ENCODE measurements at places on chromosomes 7 and 10.

DNA sequence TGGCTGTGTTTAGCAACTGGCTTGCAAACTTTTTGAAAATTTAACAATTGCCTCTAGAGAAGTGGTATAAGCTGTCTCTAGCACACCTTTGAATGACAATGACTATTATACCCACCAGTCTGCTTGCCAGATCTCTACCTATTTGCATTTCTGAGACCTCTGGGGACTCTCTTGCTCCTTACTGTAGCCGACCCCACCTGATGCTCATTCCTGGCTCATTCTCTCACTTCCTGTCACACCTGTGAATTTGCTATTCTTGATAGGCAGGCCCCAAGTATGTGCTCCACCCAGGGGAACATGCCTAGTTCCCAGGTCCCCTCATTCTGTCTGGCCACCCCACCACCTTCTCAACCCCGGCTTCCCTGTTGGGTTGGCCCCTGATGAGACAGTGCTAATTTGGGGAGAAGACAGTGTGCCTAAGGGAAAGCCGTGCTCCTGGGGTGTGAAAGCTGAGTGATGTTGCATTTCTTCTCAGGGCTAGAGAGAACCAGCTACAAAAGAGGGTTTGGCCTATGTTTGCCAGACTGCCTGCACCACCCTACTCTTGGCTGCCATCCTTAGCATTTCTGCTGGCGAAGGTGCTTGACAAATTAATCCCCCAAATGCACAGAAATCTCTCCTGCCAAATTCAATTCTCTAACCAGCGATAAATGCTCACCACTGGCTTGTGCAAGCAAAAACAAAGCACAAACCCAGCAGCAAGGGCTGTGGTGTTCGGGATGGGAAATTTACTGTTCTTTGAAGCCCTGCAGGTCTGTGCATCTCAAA lies 138.2 kb downstream of the RPS24 start:
- DNase-seq: no peak

- no peak for DNase-seq
These were observed 239.5 kb upstream of the PITRM1 start for GRCh38 chr10:3412071-3412582.

- DNase-seq: no peak
These were observed 256.5 kb upstream of the PPP2R2D start for GRCh38 chr10:131644289-131644688.

DNA sequence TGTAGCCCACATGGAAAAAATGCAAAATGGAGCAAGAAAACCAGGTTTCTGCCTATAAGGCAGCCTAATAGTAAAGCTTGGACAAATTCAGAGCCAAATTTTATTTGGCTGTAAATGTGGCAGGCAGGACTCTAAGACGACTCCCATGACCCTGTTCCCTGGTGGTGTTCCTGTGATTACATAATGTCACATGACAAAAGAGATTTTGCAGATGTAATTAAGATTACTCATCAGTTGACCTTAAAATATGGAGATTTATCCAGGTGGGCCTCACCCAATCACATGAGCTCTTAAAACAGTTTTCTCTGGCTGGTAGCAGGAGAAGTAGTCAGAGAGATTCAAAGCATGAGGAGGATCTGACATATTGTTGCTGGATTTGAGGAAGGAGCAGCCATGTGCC lies 303.1 kb upstream of the IMMP2L start:
- DNase-seq: no peak

DNA sequence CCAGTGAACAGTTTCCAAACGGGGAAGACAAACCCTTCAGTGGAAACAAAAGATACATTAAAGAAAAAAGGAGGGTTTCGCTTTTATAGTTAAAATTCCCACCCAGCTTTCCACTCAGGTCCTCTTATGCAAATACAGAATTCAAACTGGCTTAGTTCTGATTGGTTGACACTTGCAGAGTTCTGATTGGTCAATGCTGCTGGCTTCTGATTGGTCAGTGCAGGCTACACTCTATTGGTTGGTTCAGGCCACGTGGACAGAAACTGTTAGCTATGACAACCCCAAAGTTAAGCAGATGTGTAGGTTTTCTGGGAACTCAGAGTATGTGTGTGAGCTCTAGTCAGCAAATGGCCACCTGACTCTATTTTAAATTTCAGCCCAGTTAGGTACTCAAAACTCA lies 80.0 kb downstream of the FBXL13 start:
- DNase-seq: no peak

- DNase-seq: no peak
These were observed 73.6 kb upstream of the NEBL start for GRCh38 chr10:20970708-20971107.

DNA sequence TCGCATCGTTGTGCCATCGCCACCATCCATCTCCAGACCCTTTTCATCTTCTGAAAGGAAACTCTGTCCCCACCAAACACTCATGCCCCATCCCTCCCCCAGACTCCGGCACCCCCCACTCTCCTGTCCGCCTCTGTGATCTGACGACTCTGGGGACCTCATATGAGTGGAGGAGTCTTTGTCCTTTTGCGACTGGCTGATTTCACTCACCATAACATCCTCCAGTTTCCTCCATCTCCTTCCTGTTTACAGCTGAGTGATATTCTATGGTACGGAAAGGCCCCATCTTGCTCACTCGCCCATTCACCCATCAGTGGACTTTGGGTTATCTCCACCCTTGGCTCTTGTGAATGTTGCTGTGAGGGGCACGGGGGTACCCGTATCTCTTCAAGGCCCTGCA lies 11.8 kb upstream of the INSIG1 start:
- DNase-seq: no peak

DNA sequence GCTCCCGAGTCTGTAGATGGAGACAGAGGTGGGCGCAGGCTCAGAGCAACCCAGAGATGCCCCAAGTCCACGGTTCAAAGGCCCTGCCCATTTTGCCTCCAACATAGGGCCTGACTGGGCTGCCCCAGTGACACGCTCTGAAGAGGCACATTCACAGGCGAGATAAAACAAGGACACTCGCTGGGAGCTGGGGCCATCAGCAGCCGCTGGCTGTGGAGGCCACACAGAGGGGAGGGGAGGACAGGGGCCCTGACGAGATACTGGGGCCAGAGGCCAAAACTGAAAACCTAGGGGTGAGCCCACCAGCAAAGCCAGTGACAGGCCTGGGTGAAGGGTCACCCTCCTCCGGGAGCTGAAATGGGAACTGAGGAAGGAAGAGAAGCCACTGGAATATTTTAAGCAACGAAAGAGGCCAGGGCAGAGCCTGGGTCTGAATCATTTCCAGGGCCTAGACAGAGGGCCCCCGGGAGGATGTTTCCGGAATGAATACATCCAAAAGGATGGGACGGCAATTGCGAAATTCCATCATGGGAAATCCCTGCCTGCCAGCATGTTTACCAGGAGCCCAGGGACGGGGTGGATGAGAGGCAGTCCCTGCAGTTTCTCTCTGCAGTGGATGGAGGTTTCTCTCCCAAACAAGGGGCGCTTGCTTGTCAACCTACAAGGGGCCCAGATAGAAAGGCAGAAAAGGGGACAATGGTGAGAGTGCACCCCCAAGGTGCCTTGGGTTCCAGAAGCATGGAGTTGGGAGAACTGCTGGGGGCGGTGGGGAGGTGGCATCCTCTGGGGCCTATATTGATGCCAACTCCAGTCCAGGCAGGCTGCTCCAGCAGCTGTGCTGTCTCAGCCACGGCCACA lies 29.0 kb upstream of the HSPA12A start:
- DNase-seq: peak; percentile 99

DNA sequence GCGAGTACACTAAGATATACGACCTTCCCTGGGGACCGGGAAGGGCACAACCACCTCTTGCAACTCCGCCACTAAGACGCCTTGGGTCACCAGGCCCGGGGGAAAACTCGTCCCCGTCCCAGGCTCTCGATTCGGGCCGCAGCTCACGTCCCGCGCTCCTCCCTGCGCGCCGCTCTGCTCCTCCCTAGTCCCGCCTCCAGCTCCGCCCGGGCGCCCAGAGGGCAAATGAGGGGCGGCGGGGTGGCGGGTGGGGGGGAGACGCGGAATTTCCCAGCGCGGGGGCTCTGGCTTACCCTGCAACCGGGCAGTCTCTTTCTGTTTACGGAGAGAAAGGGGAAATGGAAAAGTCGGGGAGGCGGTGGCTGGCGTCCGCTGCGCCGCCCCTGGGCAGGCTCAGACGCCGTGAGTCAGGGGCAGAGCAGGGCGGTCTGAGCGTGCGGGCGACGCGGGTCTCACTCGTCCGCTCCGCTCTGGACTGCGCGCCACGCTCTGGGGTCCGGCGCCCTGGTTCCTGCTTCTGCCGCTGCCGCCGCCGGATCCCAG lies at the start of gene MAP3K8:
MAP3K8 (plus strand) TSS at position 455 of the 543 bp plus-strand sequence. CDS start 4,755 bp downstream, outside the sequence.
- peak; percentile 71 for DNase-seq

DNA sequence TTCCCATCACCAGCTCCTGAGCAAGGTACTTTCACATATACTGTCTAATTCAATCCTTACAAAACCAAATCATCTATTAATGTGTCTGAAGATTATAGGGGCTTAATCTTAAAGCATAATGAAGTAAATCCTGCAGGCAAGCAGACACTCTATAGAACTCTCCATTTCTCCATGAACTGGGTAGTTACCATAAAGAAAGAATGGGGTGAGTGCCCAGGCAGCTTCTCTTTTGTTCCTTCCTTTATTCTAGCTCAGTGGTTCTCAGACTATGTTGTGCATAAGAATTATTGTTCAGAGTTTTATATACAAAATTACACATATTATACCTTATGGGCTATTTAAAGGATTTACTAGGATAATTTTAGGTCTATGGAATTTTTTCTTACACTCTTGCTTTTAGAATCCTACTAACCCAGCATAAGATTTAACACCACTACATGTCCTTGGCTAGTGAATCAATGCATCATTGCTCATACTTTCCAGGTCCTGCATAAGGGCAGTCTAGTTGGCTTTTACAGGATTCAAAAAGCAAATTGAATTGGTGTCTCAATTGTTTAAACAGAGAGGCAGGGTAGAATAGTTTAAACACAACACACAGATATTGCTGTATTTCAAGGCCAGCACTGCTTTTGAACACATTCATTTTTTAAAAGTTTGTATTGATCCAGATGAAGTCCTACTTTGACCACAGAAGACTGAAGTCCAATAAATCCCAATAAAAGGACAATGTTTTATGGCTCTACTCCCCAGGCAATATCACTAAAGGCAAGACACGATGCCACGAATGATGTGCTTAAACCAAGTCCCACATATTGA lies 12.9 kb downstream of the SGCE start:
- DNase-seq: no peak

DNA sequence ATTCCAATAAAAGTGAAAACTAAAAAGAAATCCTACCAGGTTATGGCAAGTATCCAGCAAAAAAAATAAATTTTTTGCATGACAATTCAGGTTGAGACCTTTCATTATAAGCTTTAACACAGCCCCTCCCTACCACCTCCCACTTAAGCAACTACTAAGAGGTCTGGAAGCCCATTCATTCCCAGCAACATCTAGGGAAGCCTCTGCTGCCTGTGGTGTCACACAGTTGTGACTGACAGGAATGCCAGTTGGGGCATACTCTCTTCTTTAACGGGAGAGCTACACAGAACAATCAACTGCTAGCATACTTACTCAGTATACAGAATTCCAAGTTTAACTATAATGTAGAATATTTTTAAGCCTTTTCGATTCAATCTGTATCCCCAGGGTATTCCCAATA lies 27.8 kb downstream of the ABI1 start:
- DNase-seq: no peak

DNA sequence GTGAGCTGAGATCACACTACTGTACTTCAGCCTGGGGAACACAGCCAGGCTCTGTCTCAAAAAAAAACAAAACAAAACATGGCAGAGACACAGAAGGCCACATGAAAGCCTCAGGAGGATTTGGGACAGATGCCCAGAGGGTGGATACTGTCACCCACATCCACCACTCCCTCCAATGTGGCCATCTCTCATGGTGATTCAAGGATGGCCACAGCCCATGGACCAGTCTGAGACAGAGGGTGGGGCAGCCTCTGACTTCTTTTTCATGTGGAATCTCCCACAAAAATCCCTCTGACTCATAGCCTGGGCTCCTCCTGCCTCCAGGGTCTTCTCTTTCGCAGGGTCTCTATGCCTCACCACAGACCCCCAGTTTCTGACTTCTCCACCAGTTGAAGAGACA lies 59.0 kb upstream of the GTF2I start:
- no peak for DNase-seq

- DNase-seq: no peak
These were observed 82.3 kb downstream of the TAX1BP1 start for GRCh38 chr7:27822245-27822644.

GRCh38 chr10:120650705-120651399 lies 193.8 kb downstream of the PLPP4 start:
- DNase-seq: peak; percentile 13

GRCh38 chr7:107014387-107015023 lies 30.0 kb upstream of the PRKAR2B start:
- no peak for DNase-seq

- peak; percentile 11 for DNase-seq
These were observed 98.9 kb downstream of the HERPUD2 start for GRCh38 chr7:35596061-35596460.

- no peak for DNase-seq
These were observed 202.3 kb upstream of the KLF6 start for GRCh38 chr10:3987143-3987974.

GRCh38 chr7:80651471-80651870 lies 13.0 kb downstream of the CD36 start:
- no peak for DNase-seq

GRCh38 chr7:155570171-155570958 lies 24.0 kb upstream of the CNPY1 start:
- no peak for DNase-seq

- DNase-seq: no peak
These were observed 145.0 kb upstream of the ZMIZ1 start for GRCh38 chr10:78923647-78924318.

DNA sequence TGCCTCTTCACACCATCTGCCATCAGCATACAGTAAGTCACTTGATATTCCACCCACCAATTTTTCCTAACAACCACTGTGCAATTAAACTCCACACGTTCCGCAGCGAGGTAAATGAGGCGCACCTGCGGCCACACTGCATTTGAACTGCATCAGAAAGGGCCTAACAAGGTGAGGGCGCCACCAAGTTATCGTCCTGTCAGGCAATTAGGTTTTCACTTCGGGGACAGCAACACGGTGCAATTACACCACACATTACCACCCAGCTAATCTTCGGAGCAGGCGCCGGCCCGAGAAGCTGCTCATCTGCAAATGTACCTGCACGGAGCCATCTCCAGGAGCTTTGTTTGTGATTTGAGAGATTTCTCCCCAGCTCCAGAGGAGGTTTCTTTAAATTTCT lies 84.4 kb downstream of the EBF3 start:
- DNase-seq: no peak

GRCh38 chr7:144738708-144739314 lies 97.0 kb downstream of the TPK1 start:
- peak; percentile 1 for DNase-seq

- DNase-seq: peak; percentile 35
These were observed 33.5 kb downstream of the SLC37A3 start for GRCh38 chr7:140364819-140365218.

Data from RWPE1 (cell line).